ENCODE measurements at places on chromosomes 12 and 14. TPM values are rescaled to one million over a fixed set of nuclear protein-coding genes. Genes with fewer than 3 reads are reported as not detected.

Gene FSCB
- total RNA-seq = not detected

Gene NRXN3
- under 0.01 TPM for total RNA-seq

Gene LRFN5
- total RNA-seq = 1.2 TPM

Gene PITPNM2
- 6.4 TPM for total RNA-seq

Gene ESRRB
- 0.06 TPM for total RNA-seq

Gene TBX3
- total RNA-seq = 0.66 TPM

Gene MYL2
- total RNA-seq = not detected

Gene ADAM21
- total RNA-seq = 1.2 TPM

Gene HELB
- total RNA-seq = 3.2 TPM

Gene SERPINA3
- 1.6 TPM for total RNA-seq

Gene VPS29
- 70.0 TPM for total RNA-seq

Gene RERG
- total RNA-seq = 0.12 TPM

Gene TCL1B
- not detected for total RNA-seq

Gene ZFHX2
- 0.06 TPM for total RNA-seq

Gene NCAPD2
- 43.6 TPM for total RNA-seq

Gene KERA
- total RNA-seq = not detected

Gene CCER1
- not detected for total RNA-seq

Gene KLRF2
- not detected for total RNA-seq

Gene PPP1R1A
- not detected for total RNA-seq

Gene ARID2
- 13.9 TPM for total RNA-seq

Gene AQP6
- total RNA-seq = 0.13 TPM

Gene SP1
- total RNA-seq = 28.4 TPM

Gene GLI1
- total RNA-seq = 0.31 TPM

Gene CLMN
- 0.12 TPM for total RNA-seq

Gene TAS2R42
- not detected for total RNA-seq

Gene GOLGA3
- 178 TPM for total RNA-seq

Gene STON2
- total RNA-seq = 0.66 TPM

Gene CCDC196
- not detected for total RNA-seq

Gene GPN3
- total RNA-seq = 13.8 TPM

Gene FKBP11
- 15.9 TPM for total RNA-seq

Gene C12orf60
- 3.9 TPM for total RNA-seq

Gene C12orf75
- 86.0 TPM for total RNA-seq

Gene FAM90A1
- 0.06 TPM for total RNA-seq

Gene FGF23
- total RNA-seq = not detected

Gene SYNDIG1L
- not detected for total RNA-seq

Gene NUP37
- 25.6 TPM for total RNA-seq

Data from aortic smooth muscle cell (primary cell).